AG04450 (cell line): ENCODE measurements at places on chromosomes 5 and 9.

DNA sequence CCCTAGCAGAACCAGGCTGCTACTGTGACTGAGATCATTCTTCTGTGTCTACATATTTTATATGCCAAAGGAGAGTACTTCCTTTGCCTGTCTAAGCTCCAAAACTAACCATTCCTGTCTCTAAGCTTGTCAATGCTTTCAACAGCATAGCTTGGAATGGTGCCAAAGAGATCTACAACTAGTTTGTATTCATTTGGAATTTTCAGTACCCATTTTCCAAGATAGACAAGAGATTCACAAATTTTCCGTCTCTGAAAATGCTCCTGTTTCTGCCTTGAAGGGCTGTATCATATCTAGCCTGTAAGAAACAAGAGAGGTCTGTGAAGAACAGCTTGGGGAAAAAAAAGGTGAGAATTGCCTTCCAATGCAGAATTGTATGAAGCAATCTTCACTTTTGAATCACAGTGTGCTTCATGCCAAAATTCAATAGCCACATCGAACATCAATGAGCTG is 334.4 kb upstream of the ACTBL2 start:
- DNase-seq: no peak

- DNase-seq: no peak
Measured at GRCh38 chr5:12848709-12849108, 944.5 kb upstream of the CTNND2 start.

GRCh38 chr5:157509587-157509986 is 49.6 kb downstream of the NIPAL4 start:
- no peak for DNase-seq

DNA sequence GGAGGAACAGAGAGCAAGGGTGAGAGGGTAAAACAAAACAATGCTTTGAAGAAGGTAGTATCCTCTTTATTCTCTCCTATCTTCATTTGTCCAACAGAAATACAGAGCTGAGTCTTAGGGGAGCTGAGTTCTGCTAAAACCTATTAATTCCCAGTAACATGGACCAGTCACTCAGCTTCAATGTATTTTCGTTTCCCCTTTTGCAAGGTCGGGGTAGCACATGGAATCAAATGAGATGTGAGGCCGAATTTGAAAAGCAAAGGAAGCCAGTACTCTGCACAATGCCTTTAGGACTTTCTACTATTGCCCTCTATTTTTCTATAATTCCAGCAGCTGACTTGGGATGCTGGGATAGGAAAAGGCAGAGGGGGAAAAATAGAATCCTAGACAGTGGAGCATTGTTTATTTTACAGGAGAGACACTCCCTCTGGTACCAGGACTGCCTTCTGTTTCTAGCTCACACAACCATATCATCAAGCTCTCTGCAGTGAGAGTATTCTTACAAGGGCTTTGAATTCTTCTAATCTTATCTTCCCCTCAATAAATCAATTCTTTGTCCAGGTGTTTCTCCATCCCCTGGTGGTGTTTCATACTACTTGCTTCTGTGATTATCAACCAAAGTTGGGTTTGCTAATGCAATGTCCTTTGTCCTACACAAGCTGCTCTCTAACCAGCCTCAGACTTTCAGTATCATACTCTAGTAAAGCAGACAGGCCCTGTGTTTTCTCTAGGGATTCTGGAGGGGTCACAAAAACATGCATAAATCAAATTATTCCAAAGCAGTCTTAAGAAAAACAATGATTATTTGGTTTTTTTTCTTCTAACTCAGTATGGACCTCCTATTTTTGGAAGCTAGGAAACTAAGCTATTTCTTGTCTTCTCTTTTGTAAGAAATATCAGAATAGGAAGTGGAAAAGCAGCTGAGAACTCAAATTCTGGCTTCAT is 341.5 kb downstream of the OSTF1 start:
- DNase-seq: no peak

DNA sequence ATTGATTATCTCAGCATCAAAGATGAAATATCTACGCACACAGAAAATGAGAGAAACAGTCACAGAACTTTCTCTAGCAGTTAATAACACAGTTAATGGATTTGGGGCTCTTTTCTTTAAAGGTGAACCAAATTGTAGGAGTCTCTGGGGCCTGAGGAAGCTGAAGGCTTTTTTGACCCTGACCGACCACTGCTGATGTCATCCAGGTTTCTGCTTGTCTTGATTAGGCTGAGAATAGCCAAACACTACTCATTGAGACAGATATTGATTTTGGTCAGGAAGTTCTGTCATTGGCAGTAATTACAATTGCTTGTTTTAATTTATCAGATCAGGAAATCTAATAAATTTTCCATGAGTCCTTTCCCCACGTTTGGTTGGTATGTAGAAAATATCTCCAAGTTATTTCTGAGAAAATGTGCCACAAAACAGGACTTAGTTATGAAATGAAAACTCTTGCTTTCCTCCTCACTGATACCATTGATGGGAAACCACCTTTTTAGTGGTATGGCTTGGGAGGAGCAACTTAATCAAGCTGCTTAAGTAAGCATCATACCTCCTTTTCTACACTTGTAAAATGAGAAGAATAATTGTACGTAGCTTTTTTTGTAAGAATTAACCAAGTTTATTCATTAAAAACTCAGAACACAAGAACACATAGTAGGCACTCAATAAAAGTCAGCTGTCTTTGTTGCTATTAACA is 19.7 kb downstream of the CARTPT start:
- no peak for DNase-seq

- DNase-seq: no peak
Measured at GRCh38 chr5:85931220-85931619, 686.5 kb upstream of the COX7C start.

GRCh38 chr5:39169081-39169480 is 50.3 kb downstream of the FYB1 start:
- DNase-seq: peak; percentile 58

GRCh38 chr5:137167187-137167586 is 331.9 kb downstream of the SPOCK1 start:
- no peak for DNase-seq

DNA sequence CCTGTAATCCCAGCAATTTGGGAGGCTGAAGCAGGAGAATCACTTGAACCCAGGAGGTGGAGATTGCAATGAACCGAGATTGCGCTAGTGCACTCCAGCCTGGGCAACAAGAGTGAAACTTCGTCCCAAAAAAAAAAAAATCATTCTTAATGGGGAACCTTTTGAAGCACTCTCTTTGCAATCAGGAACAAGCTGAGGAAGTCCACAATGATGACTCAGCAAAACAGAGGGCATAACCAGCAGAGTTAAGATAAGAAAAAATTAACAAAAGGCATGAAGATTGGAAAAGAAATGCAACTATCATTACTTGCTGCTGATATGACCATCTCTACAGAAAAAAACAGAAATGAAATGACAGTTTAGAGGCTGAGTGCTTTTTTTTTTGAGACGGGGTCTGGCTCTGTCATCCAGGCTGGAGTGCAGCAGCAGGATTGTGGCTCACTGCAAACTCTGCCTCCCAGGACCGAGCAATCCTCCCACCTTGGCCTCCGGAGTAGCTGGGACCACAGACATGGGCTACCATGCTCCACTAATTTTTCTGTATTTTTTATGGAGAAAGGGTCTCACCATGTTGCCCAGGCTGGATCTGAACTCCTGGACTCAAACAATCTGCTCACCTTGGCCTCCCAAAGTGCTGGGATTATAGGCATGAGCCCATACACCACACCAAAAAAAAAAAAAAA is 88.0 kb downstream of the FNBP1 start:
- DNase-seq: no peak

- no peak for DNase-seq
Measured at GRCh38 chr5:118923295-118924005, 64.9 kb downstream of the DTWD2 start.

DNA sequence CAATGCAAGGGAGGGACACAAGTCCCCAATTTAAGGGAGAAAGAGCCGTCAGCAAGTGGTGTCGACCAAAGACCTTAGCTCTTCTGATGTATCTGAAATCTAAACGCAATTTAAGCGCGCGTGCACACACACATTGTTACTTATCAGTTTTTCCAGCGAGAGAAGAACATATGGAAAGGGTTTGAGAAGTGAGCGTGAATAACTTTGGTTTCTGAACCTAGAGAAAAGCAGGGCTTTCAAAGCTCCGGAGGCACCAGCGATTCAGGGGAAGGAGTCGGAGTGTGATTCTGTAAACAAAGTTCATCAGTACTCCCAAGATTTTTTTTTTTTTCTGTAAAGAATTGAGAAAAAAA is 191.8 kb downstream of the MEF2C start:
- DNase-seq: no peak

GRCh38 chr9:130301483-130302286 is 36.1 kb downstream of the HMCN2 start:
- no peak for DNase-seq

DNA sequence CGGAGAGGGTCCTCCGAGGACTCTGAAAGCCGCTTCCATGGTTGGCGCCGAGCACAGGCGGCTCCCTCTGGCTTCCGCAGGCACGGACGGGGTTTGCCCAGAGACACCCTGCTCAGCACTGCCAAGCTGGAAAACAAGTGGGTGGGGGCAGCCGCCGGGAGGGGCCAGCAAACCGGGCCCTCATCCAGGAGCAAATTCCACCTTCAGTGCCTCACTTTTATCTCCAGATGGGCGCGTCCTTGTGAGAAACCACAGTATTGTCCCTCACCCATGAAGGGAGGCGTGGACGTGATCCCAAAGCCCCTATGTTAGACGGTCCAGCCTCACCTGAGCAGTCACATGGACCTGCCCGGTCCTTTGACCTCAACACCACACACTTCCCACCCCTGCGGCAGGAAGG is 29.0 kb downstream of the MED10 start:
- DNase-seq: no peak

DNA sequence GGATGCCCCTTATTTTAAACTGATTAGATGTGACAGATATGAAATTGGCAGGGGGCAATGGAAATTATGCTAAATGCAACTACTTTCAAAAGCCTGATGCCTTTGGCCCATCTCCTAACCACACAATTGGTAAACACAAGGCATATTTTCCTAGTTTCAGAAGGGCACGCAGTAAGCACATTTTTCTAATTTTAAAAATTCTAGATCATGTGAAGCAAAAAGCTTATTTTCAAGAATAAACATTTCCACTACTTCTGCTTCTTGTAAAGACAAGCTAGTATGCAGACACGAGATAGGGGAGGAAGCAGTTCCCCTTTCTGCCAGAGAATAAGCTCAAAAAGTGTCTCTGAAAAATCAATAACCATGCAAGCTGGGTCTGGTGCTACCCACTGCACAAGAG is 67.7 kb downstream of the ABCA1 start:
- DNase-seq: no peak

DNA sequence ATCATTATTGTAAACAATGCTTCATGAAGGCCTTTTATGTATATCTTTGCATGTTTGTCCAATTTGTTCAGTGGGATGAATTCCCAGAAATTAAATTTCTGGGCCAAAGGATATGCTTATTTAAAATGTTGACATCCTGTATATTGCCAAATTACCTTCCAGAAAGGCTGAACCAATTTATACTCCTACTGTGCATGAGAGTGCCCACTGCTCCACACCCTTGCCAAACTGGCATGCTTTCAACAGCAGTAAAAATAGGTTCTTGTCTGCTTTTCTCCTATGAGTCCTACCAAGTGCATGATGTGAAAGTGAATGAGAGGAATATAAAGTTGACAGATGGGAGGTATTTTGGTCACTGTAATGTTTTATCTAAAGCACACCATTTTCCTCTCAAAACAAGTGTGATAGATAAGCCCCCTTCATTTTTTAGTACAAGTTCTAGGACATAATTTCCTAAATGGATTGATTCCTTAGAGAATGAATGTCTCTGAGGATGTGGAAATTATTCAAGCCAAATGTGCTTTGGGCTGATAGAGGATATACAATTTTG is 70.5 kb upstream of the ERBIN start:
- no peak for DNase-seq

GRCh38 chr5:125411744-125412560 is 665.5 kb upstream of the ZNF608 start:
- DNase-seq: no peak

DNA sequence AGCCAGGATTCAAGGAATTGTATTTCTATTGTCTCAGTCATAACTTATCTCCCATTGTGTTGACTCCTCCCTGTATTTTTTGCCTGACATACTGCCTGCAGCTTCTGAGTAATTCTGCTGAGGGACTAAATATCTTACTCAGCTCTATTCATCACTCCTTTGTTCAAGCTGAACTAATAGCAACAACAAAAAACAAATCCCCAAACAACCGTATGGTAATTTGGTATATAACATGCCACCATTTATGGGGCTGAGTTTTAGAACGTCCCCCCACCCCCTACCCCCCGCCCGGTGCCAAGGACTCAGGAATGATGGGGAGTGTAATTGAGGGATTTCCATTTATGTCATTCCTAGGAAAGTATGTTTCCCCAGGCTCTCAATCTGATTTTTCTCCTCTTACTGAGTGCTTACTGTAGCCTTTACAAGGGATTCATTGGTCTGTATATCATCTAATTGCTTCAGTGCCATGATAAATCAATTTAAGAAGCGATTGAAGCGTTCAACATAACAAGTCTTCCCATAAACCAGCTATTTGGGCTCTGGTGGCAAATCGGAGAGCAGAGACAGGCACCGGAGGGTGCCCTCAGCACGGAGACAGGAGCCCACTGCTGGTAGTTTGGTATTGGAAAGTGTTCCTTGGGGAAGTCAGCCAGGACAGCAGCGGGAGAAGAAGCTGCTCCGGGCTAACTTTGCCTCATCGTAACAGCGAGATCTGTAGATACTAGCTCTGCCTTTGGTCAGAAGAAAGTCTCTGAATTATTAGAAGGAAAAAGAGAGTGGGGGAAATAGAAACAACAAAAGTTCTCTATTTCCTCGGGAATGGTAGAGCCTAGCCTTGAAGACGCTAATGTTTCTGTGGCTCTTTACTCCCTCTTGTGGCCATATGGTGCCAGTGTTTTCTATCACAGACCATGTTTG is 40.7 kb upstream of the HSD17B4 start:
- DNase-seq: peak; percentile 52

DNA sequence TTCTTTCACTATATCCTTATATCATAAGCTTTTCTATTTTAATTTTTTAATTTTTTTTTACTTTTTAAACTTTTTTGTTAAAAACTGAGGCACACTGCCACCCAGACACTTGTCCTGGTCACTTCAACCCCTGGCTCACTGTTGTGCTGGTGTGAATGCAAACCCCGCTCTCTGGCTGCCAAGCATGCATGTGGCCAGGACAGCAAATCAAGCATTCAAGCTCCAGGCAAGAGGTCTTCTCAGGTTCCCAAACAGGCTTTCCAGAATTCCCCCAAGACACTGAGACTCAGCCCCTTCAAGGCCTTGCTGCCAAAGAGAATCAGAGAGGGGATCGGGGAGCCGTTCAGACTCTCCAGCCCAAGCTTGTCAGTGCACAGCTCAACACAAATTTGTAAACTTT is 139.9 kb downstream of the FANCC start:
- no peak for DNase-seq

GRCh38 chr5:116360008-116360853 is 214.4 kb downstream of the SEMA6A start:
- no peak for DNase-seq

DNA sequence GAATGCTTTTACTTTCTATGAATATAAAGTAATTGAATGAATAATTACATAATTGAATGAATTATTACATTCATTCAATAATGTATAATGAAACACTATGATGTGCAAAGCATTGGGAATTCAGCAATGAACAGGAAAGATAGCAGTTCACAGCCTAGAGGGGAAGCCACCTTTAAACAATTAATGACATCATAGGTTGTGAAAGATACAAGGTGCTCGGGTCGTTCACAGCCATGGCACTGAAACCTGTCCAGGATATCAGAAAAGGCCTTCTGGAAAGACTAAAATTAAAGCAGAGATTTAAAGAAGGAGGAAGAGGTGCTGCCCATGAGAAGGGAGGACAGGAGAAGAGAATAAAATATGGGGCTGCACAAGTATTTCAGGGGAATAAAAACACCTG is 171.4 kb upstream of the KLF4 start:
- no peak for DNase-seq
